ENCODE measurements at places on chromosomes 13 and 19.
A peak's percentile ranks its signal among the peaks of the same experiment; 100 is the strongest.

GRCh38 chr13:30151388-30151787 lies 156.0 kb downstream of the KATNAL1 start:
- no peak for DNase-seq

DNA sequence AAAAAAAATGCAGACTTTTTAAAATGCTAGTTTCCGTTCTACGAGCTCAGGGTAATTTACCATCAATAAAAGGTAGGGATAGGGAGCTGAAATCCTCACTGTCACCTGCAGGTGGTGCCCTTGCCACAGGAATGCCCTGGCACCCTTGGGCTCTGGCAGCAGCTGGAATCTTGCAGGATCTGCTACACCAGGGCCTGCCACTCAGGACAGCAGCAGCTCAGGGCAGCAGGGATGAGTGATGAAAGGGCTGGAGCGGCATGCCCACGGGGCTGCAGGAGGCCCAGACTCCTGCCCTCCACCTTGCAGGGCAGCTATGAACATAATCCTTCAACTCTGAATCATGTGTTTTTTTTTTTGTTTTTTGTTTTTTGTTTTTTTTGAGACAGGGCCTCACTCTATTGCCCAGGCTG lies 54.0 kb downstream of the GNG7 start:
- DNase-seq: no peak

DNA sequence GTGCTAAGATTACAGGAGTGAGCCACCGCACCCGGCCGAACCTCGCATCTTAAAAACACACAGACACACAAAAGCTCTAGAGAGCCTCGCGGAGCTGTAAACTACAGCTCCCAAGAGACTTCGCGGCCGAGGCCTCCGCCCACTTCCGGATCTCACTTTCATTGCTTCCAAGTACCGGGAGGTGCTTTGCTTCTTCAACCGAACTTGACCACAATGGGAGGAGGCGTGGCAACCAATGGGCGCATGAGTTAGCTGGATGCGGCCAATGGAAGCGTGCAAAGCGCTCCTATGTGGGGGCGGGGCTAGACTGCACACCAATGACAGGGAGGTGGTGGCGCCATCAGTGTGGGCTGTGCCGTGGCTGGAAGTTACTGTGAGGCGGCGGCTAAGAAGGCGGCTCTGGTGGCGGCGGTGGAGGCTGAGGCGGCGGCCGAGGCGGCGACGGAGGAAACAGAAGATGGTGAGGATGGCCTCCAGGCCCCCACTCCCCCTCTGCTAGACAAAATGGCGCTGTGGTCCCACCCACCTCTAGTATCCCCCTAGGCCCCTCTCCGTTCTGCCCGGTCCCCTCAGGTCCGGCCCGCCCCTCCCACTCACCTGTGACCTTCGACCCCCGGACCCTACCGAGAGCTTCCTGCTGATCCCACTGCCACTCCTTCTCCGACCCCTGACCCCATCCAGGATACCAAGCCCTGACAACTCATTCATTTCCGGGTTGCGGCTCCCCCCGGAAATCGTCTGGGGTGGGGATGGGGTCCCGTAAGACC lies at the start of gene DDA1:
DDA1 (plus strand) TSS at position 366 of the 767 bp plus-strand sequence; CDS start at position 458, 92 bp downstream.
- peak; percentile 98 for DNase-seq

DNA sequence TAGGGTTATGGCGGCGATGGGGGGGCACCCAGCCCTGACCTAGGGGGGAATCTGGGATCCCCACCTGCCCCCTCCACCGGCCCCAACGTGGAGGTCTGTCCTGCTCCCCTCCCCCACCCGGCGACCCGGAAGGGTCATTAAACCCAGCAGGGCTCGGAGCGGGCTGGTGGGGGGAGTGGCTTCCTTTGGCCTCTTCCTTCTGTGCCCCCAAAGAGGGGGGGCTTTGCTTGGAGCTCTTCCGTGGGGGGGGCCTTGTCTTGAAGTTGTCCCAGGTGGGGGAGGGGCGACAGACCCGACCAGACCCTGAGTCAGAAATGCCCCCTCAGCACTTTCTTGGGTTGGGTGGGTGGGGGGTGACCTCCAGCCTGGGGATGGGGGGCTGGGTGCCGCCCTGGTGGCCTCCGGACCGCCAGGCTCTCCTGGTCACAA lies 1.5 kb downstream of the ARID3A start:
- no peak for DNase-seq

- no peak for DNase-seq
Observed at GRCh38 chr13:112056739-112057438, 10.1 kb upstream of the SOX1 start.

GRCh38 chr19:835210-835810 lies 5.5 kb upstream of the PRTN3 start:
- DNase-seq: no peak

DNA sequence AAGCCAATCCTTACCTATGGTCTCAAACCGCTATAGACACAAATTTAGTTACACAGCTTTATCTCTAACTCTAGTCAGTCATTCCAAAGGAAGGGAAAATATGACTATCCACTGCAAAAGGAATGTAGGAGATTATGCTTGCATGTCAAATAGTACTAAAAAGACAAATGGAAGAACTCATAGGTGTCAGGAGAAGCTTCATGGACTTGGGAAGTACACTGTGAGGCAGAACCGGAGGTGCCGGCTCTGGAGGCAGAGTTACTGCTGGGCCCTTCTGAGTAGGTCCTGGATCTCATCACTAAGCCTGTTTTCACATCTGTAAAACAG lies 97.5 kb downstream of the FOXO1 start:
- no peak for DNase-seq

DNA sequence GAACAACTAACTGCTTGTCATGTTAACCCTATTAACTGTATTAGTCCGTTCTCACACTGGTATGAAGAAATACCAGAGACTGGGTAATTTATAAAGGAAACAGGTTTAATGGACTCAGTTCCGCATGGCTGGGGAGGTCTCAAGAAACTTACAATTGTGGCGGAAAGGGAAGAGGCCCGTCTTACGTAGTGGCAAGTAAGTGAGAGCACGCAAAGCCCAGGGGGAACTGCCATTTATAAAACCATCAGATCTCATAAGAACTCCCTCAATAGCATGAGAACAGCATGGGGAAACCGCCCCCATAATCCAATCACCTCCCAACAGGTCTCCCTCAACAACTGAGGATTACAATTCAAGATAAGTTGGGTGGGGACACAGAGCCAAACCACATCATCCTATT lies 34.7 kb downstream of the PHF11 start:
- DNase-seq: peak; percentile 68

GRCh38 chr13:48782429-48782840 lies 128.7 kb downstream of the CYSLTR2 start:
- no peak for DNase-seq

DNA sequence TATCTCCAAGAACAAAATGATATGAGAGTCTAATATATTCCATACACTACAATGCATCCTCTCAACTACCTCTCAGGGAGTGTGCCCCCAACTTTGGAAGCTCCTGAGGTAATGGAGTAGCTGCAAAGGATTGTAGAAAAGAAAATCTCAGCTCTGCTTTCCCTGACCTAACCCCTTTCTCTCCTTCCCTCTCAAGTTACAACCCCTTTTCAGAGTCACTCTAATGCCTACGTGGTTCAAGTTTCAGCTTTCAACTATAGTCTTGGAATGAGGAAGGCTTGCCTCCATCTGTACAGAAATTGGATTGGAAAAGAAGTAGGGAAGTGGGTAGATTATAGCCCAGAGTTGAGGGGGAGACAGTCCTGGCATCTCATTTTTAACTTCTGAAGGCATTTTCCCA lies 256.0 kb downstream of the PCDH9 start:
- no peak for DNase-seq

DNA sequence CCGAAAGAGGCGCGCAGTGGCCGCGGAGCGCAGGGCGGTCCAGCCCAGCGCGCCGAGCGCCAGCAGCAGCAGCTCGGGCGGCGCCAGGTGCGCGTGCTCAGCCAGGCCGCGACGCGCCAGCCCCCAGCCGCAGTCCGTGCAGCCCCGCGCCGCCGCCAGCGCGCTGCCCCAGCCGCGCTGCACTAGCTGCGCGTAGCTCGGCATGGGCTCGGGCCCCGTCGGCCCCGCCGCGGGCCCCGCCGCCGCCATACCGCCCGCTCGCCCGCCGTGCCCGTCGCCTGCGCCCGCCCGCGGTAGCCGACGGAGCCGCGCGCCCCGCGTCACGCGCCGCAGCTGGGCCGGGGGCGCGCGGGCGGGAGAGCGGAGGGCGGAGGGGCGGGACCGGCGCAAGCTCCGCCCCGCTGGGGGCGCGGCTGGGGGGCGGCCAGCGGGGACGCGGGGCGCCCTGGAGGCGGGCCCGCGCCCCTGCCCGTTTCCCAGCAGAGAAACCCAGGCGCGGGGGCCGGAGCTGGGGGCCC lies at the start of gene CERS1:
CERS1 (minus strand) TSS at position 335 of the 518 bp plus-strand sequence; CDS start at position 249, 86 bp downstream.
- no peak for DNase-seq

All from CMK (cell line).